HCEC 1CT (cell line): ENCODE measurements at places on chromosomes 2 and 18.

DNA sequence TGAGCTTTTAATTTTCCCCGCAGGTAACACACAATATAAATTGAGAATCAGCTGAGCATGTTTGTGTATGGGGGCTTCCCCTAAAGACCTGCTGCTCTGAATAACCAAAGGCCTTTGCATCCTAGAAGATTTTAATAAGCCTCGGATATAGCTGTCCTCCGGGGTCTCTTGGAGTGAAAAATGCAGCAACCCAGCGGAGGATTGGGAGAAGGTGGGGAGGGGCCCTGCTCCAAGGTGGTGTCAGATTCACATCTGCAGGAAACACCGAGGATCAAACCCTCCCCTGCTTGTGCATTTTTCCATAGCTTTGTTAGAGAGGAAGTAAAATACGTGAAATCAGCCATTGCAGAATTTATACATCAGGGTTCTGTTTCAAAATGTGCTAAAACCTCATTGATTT, 63.0 kb upstream of the OTOF start:
- DNase-seq: no peak

DNA sequence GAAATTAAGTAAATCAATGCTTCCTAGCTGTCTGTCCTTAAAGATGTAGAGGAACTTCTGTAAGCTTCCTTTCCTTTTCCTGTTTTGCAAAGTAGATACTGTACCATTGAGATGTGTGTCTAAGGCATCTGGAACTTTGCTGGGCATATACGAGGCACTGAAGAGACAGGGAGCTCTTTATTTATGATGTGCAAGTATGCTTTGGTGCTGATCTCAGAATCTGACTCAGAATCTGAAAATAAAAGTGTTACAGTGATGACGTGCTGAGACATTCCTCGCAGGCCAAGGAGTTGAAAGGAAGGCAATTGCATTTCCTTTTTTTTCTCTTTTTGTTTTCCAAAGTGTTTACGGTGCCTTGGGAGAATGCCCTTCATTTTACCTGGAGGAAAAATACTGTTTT, 230.9 kb upstream of the RGPD4 start:
- DNase-seq: no peak

- no peak for DNase-seq
Measured at GRCh38 chr18:79934311-79935097, 16.9 kb downstream of the SLC66A2 start.

- peak; percentile 81 for DNase-seq
Measured at GRCh38 chr18:712401-713134, at the start of gene ENOSF1. TSS of gene ENOSF1 (minus strand) at chr18:712630. CDS start at chr18:712587, 43 bp downstream.

- peak; percentile 36 for DNase-seq
Measured at GRCh38 chr2:68318914-68319397, 793 bp downstream of the CNRIP1 start.

DNA sequence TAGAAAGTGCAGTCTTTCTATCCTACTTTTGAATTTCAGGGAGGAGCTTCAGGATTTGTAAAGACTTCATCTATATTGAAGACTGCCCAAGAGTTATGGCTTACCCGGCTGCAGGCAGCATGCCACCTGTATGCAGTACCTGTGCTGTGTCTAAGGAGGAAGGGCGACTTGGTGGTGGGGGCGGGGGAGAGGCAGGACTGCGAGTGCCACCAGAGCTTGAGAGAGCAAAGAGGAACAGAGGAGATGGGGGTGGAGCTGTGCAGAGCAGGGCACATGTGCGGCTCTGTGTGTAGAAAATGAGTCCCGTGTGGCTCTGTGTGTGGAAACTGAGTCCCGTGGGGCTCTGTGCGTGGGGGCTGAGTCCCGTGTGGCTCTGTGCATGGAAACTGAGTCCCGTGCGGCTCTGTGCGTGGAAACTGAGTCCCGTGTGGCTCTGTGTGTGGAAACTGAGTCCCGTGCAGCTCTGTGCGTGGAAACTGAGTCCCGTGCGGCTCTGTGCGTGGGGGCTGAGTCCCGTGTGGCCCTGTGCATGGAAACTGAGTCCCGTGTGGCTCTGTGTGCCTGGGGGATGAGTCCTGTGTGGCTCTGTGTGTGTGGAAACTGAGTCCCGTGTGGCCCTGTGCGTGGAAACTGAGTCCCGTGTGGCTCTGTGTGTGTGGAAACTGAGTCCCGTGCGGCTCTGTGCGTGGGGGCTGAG, 43.2 kb downstream of the LDLRAD4 start:
- DNase-seq: no peak

DNA sequence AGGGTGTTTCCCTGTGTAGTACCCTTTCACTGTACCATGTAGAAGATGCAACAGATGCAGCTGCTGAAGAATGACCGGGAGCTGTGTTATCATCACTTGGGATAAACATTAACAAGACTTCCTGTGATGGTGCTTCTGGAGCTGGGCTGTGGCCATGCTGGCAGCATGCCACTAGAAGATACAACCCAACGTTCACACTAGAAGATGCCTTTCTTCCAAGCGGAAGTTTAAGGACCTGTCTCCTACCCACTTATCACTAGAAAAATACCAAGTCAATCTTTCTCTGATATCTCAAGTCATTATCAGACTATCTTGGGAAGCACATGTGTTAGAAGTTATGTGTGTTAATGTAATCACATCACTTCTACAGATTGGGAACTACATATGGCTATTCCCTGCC, 953.5 kb downstream of the CNTNAP5 start:
- DNase-seq: no peak

- DNase-seq: peak; percentile 25
Measured at GRCh38 chr2:23649819-23650218, 264.8 kb downstream of the KLHL29 start.

- peak; percentile 32 for DNase-seq
Measured at GRCh38 chr18:76923485-76924085, 101.2 kb downstream of the ZNF236 start.

- no peak for DNase-seq
Measured at GRCh38 chr2:111618226-111618977, 265.6 kb downstream of the ANAPC1 start.

GRCh38 chr2:231696004-231696367, 12.3 kb upstream of the PTMA start:
- peak; percentile 83 for DNase-seq

GRCh38 chr18:8045160-8045883, 478.2 kb downstream of the PTPRM start:
- DNase-seq: no peak

DNA sequence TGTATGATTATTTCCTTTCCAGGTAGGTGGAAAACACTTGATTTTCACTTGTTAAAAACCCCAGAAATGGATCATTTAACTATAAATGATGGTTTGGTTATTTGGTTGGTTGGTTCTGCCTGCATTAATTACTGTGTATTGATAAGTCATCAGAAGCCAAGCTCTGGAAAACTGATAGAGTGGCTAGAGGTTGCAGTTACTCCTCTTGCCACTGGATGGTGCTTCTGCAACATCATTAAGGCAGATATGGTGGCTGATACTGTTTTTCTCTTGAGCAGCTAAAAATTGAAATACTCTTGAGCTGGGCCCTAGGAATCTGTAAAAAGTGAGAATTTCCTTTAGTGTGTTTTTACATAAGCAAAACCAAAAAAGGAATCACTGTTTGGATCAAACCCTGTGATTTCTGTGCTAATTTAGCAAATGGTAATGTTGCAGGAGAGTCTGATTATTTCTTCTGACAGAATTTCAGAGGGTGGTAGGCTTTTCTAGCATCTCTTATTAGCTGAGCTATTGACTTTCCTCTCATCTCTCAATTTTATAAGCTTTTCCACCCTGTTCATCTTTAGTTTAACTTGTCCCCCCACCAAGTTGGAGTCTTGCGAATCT, 54.3 kb downstream of the RAB10 start:
- peak; percentile 41 for DNase-seq
